ENCODE measurements at places on chromosomes 2 and 18. TPM values are rescaled to one million over a fixed set of nuclear protein-coding genes. Genes with fewer than 3 reads are reported as not detected.

The HRH4 gene
- total RNA-seq: 0.60 TPM

The RFX8 gene
- 5.1 TPM for total RNA-seq

DNA sequence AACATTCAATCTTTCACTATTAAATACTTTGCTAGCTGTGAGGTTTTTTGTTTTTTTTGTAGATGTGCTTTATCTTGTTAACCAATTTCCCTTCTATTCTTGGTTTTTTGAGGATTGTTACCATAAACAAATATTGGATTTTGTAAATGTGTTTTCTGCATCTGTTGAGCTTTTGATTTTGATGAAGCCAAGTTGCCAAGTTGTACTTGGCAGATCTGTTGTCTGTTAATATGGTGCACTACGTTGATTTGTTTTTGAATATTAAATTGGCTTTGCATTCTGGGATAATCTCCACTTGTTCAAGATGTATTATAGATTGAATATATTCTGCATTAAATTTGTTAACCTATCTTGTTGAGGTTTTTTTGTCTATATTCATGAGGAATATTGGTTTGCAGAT is 114.6 kb downstream of the VWA3B start:
- H3K4me1 ChIP-seq: no peaks in the 10 kb centered on the region
- no peak overlapping the region for H3K4me3 ChIP-seq
- no peak for DNase-seq
- no peaks in the 10 kb centered on the region for H3K27me3 ChIP-seq
- H3K27ac ChIP-seq: no peak overlapping the region
- H3K36me3 ChIP-seq: no peaks in the 10 kb centered on the region

- no peak overlapping the region for H3K4me3 ChIP-seq
- no peaks in the 10 kb centered on the region for H3K36me3 ChIP-seq
- DNase-seq: no peak
- H3K4me1 ChIP-seq: peaks cover 22% of the 10 kb centered on the region
- no peak overlapping the region for H3K27ac ChIP-seq
- H3K27me3 ChIP-seq: no peaks in the 10 kb centered on the region
These were observed 5.4 kb downstream of the BOLA3 start for GRCh38 chr2:74142340-74142739.

- no peaks in the 10 kb centered on the region for H3K36me3 ChIP-seq
- no peak overlapping the region for H3K27ac ChIP-seq
- H3K27me3 ChIP-seq: peaks cover 11% of the 10 kb centered on the region
These were observed 1.5 kb upstream of the CERKL start for GRCh38 chr2:181658444-181658843.

DNA sequence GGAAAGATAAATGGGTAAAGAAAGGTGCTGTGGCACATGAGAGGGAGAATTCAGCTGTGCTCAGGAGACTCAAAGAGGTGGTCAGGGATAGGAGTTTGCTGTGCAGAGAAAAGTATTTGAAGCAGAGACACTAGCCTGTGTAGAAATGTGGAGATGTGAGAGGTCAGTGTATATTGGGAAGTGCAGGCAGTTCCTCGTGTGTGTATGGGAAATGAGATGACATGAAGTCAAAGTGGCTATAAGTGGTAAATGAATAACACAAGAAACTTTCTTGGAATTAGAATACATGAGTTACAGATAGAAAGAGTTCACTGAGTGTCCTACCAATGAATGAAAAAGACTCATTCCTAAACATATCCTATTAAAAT is 11.6 kb downstream of the MAP3K20 start:
- no peak overlapping the region for H3K4me3 ChIP-seq
- H3K27me3 ChIP-seq: no peaks in the 10 kb centered on the region
- DNase-seq: no peak
- H3K4me1 ChIP-seq: no peaks in the 10 kb centered on the region
- H3K27ac ChIP-seq: peak overlapping the region; percentile 29

The SERPINB11 gene
- not detected for total RNA-seq

The CXCR2 gene
- total RNA-seq: not detected
